ENCODE measurements at places on chromosomes 6 and 20.

DNA sequence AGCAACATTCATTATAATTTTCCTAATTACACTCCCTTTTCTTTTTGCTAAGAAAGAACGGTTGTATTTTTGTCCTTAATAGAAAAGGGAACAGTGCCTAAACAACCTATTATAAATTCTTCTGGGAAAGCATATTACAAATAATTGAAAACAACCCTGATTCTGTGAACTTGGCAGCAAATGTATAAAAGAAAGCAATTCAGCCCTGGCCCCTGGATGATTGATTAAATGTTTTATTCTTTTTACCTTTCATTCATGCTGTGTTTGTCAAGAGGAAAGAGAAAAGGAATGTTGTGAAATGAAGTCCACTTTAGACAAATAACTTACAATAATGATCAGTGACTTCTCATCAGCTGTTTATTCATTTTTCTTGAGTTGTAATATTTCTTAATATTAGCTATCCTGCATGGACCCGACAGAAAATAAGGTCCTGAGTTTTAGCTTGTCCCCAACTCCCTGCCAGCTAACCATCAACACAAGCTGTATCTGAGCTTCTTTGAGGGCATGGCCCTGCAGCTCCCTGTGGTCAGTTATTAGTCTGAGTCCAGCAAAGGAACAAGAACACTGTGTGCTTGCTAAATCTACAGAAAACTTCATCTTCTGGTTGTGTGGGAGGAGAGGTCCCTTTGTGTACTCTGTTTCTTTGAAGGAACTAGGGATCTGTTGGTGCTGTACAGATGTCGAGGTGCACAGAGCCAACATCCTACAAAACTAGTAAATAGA is 248.2 kb downstream of the LAMA2 start:
- DNase-seq: no peak
- no peak overlapping the region for H3K27ac ChIP-seq
- H3K4me1 ChIP-seq: no peaks in the 10 kb centered on the region
- no peaks in the 10 kb centered on the region for H3K27me3 ChIP-seq
- no peaks in the 10 kb centered on the region for H3K36me3 ChIP-seq
- H3K4me3 ChIP-seq: no peak overlapping the region

DNA sequence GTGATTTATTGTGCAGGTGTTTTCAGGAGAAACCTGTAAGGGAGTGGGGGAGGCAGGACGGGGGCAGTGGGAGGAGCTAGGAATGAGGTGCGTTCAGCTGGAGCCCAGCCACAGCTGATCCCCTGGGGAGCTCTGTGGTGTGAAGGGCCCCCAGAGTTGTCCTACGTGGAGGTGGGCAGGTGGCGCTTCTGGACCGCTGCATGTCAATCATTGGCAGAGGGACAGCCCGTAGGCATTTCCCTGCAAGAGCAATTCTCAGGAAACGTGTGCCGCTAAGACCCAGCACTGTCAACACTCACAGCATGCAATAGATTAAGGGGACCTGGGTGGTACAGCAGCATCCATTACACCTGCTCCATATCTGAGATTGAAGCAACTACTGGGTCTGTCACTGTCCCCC is 88.0 kb downstream of the PRND start:
- peaks cover 55% of the 10 kb centered on the region for H3K4me1 ChIP-seq
- DNase-seq: no peak
- peak overlapping the region; percentile 6 for H3K27ac ChIP-seq
- peaks cover under 1% of the 10 kb centered on the region for H3K36me3 ChIP-seq
- H3K27me3 ChIP-seq: no peaks in the 10 kb centered on the region
- no peak overlapping the region for H3K4me3 ChIP-seq

- DNase-seq: peak; percentile 71
- H3K27me3 ChIP-seq: no peaks in the 10 kb centered on the region
- H3K36me3 ChIP-seq: no peaks in the 10 kb centered on the region
- peaks cover 26% of the 10 kb centered on the region for H3K4me1 ChIP-seq
- peak overlapping the region; percentile 79 for H3K27ac ChIP-seq
- no peak overlapping the region for H3K4me3 ChIP-seq
Observed at GRCh38 chr6:137717074-137718073, 149.7 kb upstream of the TNFAIP3 start.

DNA sequence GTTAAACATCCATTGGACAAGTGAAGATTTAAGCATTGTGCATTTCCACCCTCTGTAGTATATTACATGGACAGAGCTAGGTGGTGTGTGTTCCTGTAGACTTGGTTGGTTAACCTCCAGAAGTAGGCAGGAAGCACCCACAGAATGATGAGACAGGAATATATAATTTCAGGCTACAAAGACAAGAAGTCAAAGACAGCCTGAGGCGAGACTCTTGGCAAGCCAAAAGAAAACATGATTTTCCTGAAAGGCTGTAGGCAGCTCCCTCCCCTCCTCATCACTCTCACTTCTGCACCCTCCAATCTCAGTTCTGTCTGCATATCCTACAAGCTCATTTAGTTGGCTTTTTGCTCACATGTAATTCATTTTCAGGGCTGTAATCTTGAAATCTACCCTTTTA is 110.0 kb upstream of the SLC35B3 start:
- no peaks in the 10 kb centered on the region for H3K4me1 ChIP-seq
- no peak overlapping the region for H3K27ac ChIP-seq
- DNase-seq: no peak

GRCh38 chr6:75147512-75147911 is 58.3 kb downstream of the COL12A1 start:
- H3K4me3 ChIP-seq: no peak overlapping the region
- H3K36me3 ChIP-seq: no peaks in the 10 kb centered on the region
- peaks cover 2% of the 10 kb centered on the region for H3K27me3 ChIP-seq
- H3K27ac ChIP-seq: no peak overlapping the region

Data from CD4-positive, CD25-positive, alpha-beta regulatory T cell (primary cell).